ENCODE measurements at places on chromosomes 3 and 15.

GRCh38 chr3:109597444-109597843 lies 260.1 kb upstream of the DPPA4 start:
- DNase-seq, result no peak

DNA sequence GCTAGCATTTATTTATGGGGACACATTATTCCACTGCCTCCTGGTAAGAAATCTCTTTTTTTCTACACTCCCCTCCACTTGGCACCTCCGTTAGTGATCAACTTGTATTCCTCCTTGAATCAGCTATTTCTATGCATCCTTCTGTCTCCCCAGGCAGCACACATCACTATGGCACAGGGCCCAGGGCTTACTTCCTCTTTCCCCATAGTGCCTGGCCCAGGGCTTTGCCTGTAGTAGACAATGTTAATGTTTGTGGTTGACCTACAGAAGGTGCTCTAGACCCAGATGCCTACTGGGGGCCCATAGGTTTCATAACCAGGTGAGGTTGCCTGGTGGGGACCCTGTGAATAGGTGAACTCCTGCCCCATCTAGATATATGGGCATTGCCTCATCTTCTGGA lies 44.9 kb downstream of the EPHB1 start:
- no peak for DNase-seq

GRCh38 chr3:11480663-11481298 lies 162.9 kb downstream of the VGLL4 start:
- no peak for DNase-seq

GRCh38 chr3:57331078-57331610 lies 38.7 kb upstream of the ASB14 start:
- DNase-seq, result no peak

DNA sequence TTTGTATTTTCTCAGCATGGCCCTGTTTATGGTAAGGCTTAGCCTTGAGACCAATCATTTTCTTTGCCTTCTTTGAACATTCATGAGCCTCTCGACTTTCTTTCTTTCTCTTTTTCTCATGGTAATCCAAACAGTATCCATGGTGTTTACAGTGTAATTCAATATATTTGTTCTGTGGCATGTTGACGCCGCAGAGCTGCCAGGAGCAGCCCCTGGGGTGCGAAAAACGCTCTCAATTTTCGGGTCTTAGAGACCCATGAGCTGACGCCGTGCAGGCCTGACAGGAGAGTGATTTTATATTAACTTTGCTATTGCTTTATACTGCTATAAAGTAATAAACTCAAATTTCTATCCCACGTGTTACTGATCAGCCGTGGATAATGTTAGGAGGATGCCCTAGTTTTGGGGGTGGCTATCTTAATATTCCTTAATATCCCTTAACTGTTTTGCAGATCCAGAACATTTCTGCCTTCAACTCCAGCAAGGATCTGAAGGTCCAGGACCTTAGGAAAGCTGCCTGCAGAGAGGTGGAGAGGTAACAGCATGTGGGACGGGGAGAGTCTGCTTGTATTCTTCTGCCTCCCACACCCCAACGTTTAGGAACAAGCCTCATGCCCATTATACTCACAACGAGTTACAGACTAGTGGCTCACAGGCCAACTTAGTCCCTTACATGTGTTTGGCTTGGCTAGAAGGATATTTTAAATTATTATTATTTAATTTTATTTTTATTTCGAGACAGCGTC lies 29.3 kb upstream of the MYO1E start:
- DNase-seq, result no peak

DNA sequence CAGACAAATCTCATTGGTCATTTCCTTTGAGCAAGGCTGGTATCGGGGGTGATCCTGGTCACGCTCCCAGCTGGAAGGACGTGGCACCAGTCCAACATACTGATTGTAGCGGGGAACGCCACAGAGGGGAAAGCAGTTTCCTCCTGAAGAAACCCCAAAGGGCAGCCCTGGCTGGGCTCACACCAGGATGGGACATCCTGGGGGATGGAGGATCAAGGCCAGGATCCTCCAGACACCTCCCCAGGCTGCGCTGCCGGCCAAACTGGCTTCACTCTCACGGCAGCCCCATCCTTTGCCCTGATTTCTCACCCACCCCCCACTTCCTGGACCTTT lies 36.6 kb downstream of the MUC20 start:
- no peak for DNase-seq
